ENCODE measurements at places on chromosomes 12 and 14.

- DNase-seq, result no peak
Observed at GRCh38 chr12:120200364-120200800, 529 bp downstream of the RPLP0 start.

- no peak for DNase-seq
Observed at GRCh38 chr14:82223276-82223675, 689.6 kb upstream of the SEL1L start.

DNA sequence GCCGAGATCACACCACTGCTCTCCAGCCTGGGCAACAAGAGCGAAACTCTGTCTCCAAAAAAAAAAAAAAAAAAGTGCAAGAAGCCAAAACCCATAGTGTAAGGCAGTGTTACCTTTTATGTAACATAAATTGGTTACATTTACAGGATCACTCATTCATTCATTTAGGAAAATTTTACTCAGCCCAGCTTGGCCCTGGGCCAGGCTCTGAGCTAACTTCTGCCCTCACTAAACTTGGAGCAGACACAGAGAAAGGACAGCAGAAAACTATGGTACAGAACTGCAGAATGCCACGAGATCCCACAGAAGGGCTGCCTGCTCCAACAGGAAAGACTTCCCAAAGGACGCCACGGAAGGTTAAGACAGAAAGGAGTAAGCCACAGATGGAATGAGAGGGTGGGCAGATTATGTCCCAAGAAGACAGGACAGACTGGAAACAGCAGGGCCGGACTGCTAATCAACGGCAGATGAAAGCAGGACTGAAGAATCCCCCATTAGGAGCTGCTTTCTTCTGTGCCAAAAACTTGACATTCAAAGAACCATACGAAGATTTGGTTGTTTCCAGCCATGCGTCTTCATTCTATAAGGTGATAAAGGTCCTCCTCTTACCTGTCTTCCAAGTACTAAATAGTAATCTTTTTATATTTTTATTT lies 18.9 kb downstream of the PPP1R13B start:
- no peak for DNase-seq

DNA sequence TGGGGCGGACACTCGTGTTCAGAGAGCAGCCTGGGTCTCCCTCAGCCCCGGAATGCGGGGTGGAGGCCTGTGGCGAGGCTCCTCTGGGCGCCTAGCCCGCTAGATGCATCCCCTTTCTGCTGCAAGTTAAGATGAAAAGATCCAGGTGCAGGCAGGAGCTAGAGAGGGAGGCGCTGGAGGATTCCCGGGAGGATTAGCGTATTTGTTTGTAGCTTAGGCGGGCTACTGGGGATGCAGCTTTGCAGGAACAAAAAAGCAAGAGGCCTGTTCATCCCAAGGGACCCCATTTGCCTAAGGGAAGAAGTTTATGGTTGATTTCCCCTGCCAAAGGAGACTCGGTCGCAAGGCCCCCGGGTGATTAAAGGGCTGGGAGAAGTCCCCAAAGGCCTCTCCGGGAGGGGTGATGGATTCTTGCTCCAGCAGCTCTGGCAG lies 824 bp downstream of the CCDC177 start:
- no peak for DNase-seq

DNA sequence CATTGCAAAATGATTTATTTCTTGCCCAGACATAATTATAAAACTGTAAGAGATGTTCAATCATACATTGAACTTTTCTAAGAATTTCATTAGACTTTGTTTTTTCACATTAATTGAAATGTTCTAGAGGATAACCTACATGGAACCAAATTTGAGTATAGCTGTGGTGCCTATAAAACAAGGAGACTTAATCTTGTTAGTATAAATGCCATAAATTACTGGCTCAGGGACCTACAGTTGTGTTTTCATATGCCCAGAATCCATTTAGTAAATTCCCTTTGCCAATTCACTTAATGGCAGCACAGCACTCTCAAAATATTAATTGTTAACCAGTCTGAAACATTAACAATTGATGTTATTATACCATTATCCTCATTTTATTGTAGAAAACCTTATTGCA lies 488.5 kb downstream of the NELL2 start:
- DNase-seq, result no peak

DNA sequence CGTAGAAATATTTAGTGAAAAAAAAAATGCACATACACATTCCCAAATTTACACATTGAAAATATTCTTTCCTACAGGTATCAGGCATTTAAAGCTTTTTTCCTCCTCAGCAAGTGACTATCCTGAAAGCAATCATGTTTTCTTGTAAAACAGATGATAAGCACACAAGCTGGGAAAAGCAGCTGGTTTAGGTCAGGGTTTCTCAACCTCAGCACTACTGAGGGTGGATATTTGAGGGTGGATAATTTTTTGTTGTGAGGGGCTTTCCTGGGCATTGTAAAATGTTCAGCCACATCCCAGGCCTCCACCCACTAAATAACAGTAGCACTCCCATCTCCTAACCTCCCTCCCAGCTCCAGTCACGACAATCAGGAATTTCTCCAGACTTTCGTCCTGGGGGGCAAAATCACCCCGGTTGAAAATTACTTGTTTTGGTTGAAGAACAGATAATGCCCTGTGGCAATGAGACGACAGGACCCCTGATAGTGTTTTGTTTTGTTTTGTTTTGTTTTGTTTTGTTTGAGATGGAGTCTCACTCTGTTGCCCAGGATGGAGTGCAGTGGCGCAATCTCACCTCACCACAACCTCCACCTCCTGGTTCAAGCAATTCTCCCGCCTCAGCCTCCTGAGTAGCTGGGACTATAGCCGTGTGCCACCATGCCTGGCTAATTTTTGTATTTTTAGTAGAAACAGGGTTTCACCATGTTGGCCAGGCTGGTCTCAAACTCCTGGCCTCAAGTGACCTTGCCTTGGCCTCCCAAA lies 15.0 kb upstream of the NT5DC3 start:
- DNase-seq, result no peak

- no peak for DNase-seq
Observed at GRCh38 chr14:64401949-64402348, 13.8 kb downstream of the MTHFD1 start.

DNA sequence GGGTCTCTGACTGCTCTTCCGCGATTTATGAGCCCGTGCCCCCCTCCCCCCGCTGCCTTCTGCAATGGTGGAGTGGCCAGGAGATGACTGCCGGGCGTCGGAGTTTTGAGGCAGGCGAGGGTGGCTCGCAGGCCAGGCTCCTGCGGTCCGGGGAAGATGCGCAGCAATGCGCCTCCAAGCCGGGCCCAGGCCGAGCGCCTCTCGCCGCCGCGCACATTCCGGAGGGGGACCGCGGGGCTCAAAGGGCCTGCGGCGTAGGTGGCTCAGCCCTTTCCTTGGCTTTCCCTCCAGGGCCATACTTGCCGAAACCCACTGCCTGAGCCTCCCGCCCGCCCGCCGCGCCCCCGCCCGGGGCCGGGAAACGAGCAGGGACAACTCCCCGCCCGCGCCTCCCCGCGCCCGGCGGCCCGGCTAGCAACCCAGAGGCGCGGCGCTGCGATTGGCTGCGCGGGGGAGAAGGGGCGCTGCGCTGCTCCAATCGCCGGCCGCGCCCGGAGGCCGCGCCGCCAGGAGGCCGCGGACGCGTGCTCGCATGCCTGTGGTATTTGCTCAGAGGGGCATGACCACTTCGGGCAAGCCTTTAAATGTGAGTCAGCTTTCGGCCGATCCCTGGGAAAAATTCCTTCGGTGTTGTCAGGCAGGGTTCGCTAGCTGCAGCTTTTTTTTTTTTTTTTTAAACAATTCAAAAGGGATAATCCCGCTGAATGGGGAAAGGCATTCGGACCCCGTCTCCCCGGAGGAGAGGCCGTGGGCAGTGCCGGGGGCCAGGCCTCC lies 157.9 kb upstream of the PARP11 start:
- peak; percentile 97 for DNase-seq

- DNase-seq, result peak; percentile 45
Observed at GRCh38 chr12:113185180-113186032, at the start of the genes DDX54 and RITA1. DDX54 (minus strand) TSS chr12:113185478; CDS start chr12:113185451, 27 bp downstream. RITA1 (plus strand) TSS chr12:113185721; CDS start chr12:113186747, 1,026 bp downstream.

DNA sequence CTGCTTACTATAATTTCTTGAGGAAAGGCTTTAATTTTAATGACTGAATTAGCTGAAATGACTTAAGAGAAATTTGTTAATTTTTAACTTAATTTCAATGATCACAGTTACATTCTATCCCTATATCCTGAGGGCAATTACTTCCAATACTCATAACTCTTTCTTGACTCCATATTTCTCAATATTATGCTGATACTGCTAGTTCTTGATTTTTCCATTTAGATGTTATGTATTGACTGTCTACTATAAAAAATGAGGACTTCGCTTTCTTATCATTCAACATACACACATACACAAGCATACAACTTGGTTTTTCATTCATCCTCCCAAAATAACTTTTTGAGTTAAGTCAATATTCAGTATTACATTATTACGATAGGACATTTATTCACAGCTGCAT lies 176.2 kb downstream of the PHLDA1 start:
- DNase-seq, result no peak

DNA sequence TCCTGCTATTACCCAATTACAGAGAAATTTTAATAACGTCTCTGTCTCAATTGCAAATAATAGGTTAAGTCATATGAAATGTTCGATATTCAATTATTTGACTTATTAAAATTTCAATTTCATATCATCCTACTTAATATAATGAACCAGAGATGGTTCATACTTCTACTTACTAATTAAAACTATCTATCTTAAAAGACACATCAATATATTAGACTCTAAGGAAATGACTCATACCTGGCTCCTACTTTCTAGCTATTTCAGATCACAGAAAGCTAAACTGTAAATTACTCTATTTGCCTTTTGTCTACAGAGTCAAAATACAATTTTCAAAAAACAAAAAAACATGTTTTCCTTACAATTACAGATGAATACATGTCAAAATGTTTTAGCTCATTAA lies 99.6 kb downstream of the CAPZA3 start:
- no peak for DNase-seq

GRCh38 chr12:40622246-40622838 lies 69.9 kb upstream of the CNTN1 start:
- peak; percentile 47 for DNase-seq

- DNase-seq, result no peak
Observed at GRCh38 chr14:37901978-37902377, 305.7 kb upstream of the SSTR1 start.
